Foreskin keratinocyte (primary cell): ENCODE measurements at places on chromosomes 5 and 9. TPM values are rescaled to one million over a fixed set of nuclear protein-coding genes. Genes with fewer than 3 reads are reported as not detected.

DNA sequence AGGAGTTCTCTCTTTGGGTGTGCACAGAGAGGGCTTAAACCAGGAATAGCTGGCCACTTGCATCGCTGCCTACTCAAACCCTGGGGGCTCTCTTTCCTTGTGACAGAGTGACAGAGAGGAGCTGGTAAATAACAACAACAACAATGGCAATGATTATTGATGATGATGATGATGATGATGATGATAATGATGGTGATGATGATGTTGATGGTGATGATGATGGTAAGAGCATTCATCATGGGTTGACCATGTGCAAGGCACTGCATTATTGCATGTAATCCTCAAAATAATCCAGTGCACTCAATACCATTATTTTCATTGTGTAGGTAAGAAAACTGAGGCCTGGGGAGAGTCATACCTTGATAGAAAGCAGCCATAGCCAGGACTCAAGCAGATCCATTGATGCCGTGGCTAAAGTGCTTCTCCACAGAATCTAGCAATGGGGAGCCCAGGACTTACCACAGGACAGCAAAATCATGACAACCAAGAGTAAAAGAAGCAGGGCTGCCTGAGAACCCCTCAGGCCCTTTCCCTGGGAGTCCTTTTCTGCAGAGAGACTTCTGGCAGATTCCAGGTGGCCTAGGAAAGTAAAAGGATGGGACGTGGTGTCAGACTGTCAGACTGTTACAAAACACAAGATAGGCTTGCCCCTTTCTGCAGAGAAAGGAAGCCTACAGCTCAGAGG is 4.8 kb downstream of the FOXI1 start:
- DNase-seq = no peak

- DNase-seq = peak; percentile 19
These were observed 26.3 kb upstream of the TENT4A start for GRCh38 chr5:6686915-6687409.

DNA sequence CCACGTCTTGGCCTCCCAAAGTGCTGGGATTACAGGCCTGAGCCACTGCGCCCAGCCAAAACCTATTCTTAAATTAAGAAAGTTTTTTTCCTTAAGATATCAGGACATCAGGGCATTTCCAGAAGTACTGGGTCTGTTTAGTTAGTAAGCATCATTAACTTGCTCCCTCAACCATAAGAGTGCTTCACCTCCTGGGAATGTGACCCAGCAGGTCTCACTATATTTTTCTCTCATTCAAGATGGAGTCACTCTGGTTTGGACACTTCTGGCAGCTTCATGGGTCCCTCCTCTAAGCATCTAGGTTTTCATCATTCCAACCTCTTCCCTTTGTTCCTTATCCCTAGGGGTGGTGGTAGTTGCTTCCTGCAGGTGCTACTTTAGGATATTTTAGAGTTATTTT is 10.3 kb upstream of the BRD3OS start:
- DNase-seq = no peak

- no peak for DNase-seq
These were observed 5.5 kb upstream of the CXCL14 start for GRCh38 chr5:135584276-135584675.

DNA sequence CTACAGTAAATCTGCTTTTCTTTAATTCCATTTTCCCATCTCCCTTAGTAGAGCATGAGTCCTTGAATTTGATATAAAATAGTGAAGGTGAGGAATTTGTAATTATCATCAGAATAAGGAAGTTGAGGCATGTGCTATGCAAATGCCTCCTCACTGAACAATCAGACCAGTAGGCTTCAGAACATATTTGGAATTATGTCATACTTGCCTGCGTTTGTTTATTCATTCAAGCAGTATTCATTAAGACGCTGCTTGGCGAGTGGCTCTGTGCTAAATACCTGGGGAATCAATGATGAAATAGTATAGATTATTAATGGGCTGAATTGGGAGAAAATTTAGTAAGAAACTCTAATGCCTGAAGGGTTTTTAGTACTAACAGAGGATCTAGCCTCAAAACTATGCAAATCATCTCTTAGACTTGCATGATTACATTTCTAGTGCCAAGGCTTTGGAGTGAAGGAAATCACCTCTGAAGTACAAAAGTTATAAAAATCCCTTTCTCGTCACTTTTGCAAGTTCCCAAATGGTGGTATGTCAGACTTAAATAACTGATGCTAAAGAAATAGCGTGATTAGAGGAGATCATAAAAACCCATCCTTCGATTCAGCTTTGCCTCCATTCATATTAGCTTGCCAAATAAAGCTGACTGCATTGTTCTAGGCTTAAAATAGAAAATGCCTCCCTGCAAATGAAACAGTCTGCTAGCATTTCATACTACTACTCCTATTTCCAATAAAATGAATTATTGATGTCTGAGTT is 141.7 kb downstream of the PCSK5 start:
- no peak for DNase-seq

DNA sequence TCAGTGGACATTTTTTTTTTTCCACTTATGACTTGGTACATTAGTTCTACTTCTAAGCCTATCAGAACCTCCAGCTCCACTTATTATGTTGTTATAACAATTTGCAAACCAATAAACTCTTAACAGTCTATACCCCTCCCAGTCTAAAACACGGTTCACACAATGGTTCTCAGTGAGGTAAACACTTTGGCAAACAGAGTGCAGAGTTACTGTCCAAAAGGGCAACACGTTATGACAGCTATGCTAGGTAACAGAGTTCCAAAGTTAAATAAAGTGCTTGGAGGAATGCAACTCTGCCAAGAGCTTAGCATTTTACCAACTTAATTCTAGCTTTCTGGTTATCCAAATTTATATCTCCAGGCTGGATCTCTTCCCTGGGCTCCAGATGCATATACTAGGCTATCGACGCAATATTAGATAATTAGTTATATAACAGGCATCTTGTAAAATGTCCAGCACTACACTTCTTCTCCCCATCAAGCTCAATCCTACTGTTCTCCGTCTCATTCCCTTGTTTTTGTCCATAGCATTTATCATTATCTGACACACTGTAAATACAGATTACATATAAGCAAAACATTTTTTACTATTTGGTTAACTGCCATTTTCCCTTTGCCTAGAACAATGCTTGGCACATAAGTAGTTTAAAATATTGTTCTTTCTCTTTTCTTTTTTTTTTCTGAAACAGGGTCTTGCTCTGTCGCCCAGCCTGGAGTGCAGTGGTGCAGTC is 14.3 kb downstream of the FNBP1 start:
- DNase-seq = no peak

DNA sequence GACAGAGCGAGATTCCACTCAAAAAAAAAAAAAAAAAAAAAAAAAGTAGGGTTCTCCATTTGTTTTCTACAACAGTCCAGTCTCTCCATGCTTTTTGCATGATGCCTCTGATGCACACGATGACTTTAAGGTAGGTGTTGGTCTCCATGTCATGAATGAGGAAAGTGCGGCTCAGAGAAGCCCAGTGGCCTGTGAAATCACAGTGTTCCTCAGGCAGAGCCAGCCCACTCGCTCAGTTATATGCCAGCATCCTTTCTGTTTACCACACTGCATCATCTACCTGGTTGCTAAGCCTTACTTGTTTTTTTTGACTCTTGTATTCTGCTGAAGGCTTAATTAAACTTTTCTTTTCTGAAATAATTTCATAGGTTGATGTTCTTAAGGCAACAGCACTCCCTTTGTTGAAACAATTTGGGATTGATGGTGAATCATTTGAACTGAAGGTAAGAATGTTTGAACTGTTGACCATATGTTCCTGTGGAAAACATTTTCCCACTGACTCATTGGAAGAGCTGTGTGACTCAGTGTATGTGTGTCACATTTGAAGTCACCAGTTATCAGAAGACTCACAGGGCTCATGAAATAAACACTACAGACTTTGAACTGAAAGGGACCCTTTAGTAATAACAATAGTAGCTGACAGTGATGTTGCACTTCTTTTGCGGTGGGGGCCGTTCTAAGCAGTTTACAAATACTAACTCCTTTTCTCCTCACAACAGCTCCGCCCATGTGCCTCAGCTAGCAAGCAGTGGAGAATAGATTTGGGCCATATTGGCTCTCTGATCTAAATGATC is 40.2 kb downstream of the RCL1 start:
- DNase-seq = peak; percentile 96

DNA sequence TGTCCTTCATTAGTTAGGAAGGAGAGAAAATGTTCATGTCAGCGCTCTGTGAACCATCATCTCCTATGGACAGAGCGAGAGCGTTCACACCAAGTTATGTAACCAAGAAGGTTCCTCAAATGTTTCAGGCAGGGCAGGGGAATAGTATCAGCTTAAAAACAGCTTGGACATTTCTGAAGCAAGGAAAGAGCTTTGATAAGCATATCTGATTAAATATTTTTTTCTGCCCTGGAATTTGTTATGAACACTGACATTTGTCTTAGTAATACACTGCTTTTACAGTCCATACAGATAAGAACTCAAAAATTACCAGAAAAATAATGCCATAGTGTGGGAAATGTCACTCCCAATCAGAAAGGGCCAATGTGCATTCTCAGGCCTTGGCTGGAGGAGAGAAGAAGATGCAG is 66.3 kb upstream of the LIFR start:
- DNase-seq = no peak

- no peak for DNase-seq
These were observed 33.5 kb downstream of the ELL2 start for GRCh38 chr5:95927927-95928723.

GRCh38 chr9:91197232-91198181 is 164.2 kb downstream of the AUH start:
- DNase-seq = peak; percentile 85

DNA sequence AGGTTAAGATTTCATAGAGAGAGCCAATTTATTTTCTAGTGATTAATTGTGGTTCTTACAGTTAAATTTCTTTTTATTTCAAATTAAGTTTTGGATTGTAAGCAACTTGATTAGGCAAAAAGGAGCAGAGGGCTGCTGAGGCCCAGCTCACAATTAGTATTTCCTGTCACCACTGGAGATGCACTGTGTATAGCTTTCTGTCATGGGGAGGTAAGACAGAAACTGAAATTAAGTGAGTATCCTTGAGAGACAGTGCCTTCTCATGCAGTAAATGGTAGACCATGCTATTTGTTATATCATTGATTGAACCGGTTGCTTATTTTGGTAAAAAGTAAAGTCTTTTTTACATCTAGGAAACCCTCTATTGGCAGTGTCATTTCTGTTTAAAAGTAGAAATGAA is 190.7 kb downstream of the CCDC171 start:
- no peak for DNase-seq

DNA sequence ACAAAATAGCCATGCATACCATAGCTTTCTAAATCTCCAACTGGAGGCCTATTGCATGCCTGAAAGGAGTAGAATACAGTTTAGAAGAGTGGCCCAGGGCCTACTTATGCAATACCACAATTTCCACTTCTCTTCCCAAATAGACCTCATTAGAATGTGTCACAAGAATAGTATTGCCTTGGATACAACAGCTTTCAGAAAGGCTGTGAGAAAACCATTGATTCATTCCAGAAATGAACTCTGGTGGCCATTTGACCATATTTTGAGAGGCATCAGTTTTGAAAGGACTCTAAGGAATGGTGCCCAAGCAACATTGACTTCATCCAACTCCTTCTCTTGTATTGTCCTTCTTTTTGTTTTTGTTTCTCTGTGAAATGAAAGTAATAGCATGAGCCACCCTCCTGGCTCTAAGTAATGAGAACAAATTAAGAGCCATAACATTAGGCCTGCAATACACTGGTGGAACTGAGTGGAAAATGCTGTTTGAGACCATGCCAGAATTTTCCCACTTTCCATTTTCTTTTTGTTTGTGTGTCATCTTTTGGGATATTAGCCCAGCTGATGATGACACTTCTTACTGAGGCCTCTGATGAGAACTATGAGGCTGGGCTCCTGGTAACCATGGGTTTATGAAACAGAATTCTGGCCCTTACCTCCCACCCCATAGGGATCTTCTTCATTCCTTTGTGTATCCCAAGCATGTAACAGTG is 90.2 kb downstream of the TMEM174 start:
- no peak for DNase-seq

GRCh38 chr5:159453209-159453608 is 122.9 kb upstream of the IL12B start:
- DNase-seq = no peak

GRCh38 chr5:6714226-6715041 is 1.2 kb downstream of the TENT4A start:
- no peak for DNase-seq

DNA sequence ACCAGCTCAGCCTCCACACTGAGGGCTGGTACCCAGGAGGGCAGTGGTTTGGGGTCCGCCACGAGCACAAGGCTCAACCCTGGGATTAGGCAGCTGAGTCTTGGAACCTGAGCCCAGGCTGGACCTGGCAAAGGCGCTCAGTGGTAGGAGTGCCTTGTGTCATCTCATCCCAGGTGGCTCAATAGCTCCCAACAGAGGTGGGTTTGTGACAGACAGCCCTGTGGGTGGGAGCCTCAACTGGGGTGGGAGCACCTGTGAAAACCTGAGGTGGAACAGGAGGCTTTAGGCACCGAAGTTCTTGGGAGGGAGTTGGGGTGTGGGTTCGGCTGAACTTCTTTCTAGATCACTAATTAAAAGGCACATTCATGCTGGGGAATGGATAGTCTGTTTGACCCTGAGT is 35.2 kb upstream of the SMU1 start:
- no peak for DNase-seq

DNA sequence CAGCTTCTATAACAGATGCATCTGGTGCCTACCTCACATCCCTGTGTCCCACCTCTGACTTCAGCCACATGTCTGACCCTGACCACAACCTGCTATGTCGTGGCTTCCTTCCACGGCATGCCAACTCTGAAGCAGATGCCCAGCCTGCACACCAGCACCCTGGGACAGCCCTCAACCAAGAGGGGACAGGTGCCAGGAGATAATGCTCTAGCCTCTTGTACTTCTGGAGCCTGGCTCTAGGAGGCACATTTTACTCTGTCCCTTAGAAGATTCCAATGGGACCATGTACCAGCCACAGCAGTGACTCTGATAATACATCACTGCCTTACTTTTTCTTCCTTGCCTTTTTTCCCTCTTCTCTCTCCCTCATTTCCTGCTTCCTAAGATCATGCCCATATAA is 51.4 kb downstream of the EBF1 start:
- no peak for DNase-seq

DNA sequence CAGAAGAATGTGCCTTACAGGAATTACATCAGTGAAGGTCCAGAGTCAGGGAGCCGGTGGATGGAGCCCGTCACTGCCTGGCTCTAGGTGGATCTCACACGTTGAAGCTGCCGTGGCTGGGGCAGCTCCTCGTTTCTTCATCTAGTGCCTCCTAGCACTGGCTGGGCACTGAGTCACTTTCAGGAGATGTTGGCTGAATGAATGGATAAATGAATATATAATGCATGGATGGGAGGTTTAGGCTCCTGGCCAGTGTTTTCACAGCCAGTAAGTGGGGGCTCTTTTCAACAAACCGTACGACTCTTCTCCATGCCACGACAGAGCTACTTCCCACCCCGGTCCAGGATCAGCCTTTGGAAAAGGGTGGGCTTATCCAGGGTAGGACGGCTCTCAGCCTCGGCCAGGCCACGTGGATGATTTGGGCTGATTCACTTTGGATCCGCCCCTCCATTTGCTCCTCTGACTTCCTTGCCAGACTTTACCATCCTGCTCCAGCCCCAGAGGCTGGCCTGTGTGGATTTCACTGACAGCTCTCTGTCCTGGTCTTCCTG is 1.3 kb upstream of the SH3PXD2B start:
- DNase-seq = no peak

Gene MCIDAS
- total RNA-seq = 0.10 TPM in 1 of 2 replicates, not detected in the other

Gene FIBCD1
- 1.2 and 2.7 TPM in 2 replicates for total RNA-seq

Gene ZNF883
- total RNA-seq = 1.6 and 3.3 TPM in 2 replicates

Gene SCGB3A2
- total RNA-seq = not detected in 2 replicates

Gene TRUB2
- total RNA-seq = 24.6 and 26.0 TPM in 2 replicates

Gene LHX3
- total RNA-seq = not detected in 2 replicates

Gene WDR31
- 0.71 and 1.5 TPM in 2 replicates for total RNA-seq

Gene PCA3
- total RNA-seq = not detected in 2 replicates

Gene SPATA31C1
- total RNA-seq = not detected in 2 replicates

Gene SKIC3
- total RNA-seq = 63.5 and 66.3 TPM in 2 replicates
